Cortex of kidney (tissue), 1 donor: ENCODE measurements at places on chromosomes 12 and 14.

- no peak for DNase-seq
Measured at GRCh38 chr12:109946505-109946904, 46.4 kb downstream of the TCHP start.

DNA sequence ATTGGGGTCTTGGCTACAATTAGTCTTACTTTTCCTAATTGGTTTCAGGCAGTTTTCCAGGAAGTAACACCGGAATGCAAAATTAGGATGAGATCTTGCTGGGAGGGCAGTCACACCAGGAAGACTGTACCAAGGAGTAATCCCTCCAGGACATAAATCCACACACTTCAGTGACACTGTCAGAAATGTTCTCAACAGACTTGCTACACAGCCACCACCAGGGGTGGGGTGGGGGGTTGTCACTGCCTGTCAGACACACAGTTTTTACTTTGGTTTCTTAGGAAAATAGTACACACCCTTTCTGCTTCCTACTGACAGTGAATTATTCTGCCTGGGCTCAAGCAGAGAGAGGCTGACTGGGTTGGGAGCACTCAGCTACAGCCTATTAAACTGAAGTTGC lies 102.9 kb upstream of the CCDC196 start:
- DNase-seq = no peak

GRCh38 chr12:47813511-47814196 lies 6.0 kb downstream of the HDAC7 start:
- no peak for DNase-seq

DNA sequence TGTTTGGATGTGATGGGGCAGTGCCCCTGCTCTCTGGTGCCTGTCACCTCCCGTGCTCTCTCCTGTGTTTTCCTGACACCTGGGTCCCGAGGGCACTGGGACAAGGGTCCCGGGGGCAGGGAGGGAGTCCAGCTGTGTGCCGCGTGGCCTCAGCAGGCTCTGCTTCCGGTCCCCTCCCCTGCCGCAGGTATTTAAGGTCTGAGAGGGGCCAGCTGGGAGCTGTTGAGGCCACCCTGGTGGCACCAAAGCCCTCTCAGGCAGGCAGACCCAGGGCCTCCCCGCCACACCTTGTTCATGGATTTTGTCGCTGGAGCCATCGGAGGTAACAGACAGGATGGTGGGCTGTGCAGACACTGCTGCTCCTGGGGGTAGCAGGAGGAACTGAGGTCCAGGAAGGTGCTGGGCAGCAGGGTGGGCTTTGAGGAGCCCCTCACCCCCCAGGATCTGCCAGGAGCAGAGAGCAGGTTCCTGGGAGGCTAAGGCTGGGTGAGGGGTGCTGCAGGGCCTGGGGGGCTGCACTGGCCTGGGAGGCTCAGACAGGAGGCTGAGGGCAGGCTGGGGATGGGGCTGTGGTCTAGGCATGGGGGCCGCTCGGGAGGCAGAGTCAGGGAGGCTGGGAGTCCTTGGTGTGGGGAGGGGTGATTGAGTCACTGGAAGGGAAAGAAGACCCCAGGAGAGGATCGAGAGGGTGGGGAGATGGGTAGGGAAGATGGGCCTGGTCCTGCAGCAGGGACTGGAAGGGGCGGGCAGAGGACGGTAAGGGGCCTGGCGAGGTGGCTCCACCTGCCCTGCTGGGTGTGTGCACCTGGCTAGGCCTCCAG lies at the start of gene SLC25A47:
Gene SLC25A47 (plus strand): TSS at position 219 of the 821 bp plus-strand sequence. CDS start 76 bp downstream, at position 295.
- no peak for DNase-seq

GRCh38 chr14:73221945-73222344 lies 15.4 kb upstream of the PAPLN start:
- DNase-seq = no peak

DNA sequence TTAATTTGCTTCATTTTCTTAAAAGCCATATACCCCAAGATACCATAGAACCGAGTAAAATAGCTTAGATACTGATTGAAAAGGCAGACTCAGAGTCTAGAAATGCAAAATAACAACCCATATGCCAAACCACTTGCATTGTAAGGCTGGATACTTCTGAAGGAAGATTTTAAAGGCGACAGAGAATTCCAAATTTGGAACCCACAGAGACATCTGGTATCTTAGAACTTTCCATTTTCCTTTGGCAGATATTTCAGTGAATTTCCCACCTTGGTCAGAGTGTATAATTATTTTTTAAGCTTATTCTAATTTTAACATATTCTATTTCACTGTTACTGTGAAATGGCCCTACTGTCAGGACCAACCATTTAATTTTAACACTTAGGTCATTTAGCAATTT lies 186.4 kb upstream of the E2F7 start:
- no peak for DNase-seq

DNA sequence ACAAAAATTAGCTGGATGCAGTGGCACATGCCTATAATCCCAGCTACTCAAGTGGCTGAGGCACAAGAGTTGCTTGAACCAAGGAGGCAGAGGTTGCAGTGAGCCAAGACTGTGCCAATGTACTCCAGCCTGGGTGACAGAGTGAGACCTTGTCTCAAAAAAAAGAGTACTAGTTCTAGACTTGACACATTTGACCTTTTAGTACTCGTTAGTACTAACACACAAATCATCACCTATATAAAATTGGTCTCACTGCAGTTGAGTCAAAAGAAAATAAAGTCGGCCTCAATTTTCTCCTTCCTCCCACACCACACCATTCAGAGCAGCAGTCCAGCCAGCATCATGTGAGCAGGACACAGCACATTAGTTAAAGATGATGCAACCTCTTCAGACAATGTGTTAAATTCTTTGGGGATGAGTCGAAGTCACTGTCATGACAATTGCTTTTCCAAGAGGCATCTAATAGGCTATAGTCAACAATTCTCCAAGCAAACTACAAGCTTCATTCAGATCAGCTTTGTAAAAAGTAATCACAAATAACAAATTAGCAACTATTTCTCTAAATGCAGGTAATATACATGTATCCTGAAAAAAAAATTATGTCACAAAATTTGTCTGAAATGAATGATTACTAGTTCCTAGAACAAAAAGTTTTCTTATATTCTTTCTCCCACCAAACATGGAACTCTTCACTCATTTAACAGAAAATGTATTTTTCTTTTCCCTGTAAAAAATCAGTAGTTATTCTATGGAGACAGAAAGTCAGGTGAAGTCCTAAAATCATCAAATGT lies 55.6 kb downstream of the CLIP1 start:
- DNase-seq = no peak

DNA sequence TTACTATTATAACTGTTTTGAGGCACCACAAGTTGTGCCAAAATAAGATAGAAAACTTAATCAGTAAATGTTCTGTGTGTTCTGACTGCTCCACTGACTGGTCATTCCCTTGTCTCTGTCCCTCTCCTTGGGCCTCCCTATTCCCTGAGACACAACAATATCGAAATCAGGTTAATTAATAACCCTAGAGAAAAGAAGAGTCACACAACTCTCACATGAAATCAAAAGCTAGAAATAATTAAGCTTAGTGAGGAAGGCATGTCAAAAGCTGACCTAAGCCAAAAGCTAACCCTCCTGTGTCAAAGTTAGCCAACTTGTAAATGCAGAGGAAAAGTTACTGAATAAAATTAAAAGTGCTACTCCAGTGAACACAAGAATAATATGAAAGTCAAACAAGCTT lies 53.8 kb upstream of the CCDC196 start:
- DNase-seq = no peak

DNA sequence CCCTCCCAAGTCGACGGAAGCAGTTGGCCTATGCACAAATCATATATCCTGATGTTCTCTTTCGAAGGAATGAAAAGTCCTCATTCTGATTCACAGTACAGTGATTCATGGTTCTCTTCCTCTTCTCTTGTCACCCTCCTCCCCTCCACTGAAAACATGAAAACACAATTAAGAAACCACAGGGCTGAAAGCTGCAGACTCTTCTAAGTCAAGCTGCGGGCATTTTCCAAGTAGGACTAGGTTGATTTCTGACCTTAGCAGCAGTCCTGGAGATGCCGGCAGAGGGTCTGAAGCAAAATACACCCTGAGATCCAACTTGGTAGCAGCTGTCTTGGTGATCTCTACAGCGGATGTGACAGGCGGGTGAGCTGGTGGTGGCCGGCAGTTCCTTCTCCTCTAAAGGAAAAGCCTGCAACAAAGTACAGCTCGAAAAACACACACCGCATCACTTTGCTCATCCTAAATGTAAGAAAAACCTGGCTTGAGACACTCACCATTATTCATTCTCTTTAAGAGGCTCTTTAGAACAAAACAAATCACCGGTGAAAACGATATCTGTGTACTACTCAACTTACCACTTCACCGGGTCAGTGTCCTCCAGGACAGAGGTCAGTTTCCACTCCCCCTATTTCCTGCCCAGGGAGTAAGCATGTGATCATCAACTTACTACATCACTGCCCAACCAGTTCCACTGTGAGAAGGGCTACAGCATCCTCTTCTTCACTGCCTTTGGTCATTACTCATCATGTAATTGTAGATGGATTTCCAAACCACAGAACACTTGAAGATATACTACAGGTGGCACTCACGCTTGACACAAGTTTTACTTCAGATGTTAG lies 6.0 kb downstream of the TMCC3 start:
- DNase-seq = no peak

- no peak for DNase-seq
Measured at GRCh38 chr12:24565300-24565699, 383.6 kb downstream of the BCAT1 start.

- DNase-seq = no peak
Measured at GRCh38 chr14:69750495-69750894, 16.4 kb upstream of the SRSF5 start.

GRCh38 chr12:127660961-127661360 lies 606.0 kb upstream of the TMEM132C start:
- no peak for DNase-seq

- DNase-seq = no peak
Measured at GRCh38 chr14:58270628-58271027, 26.0 kb downstream of the PSMA3 start.

DNA sequence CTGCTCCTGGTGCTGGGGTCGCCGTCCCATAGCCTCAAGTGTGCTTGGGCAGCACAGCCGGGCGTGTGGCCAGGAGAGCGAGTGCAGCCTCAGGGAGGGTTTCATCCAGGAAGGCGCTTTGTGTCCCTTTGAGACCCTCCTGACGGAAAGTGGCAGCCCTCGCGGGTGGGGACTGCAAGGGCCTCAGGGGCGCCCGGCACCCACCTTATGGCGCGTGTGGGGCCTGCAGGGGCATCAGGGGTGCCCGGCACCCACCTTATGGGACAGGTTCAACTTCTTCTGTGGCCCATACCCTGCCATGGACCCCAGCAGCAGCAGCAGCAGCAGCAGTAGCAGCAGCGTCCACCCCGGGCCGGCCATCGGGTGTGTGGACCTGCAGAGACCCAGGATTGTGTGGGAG lies 4.5 kb downstream of the LRCOL1 start:
- DNase-seq = no peak

- DNase-seq = no peak
Measured at GRCh38 chr14:45065540-45065939, 18.4 kb upstream of the PRPF39 start.

DNA sequence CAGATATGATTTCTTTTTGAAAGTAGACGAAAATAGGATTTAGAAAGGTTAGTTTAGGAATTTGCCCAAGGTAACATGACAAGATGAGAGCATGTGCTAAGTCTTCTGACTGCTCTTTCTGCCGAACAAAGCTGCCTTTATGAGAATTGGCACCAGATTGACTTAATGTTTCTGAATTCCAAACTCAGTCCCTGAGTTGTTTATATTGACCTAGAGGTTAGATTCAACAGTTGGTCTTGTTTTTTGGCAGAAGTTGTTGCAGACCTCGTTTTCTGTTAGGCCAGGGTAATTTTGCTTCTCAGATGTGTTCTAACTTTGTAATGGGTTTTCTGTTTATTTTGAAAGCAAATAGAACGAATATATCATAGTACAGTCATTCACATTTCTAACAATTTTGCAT lies 61.5 kb upstream of the LRTM2 start:
- DNase-seq = no peak

- no peak for DNase-seq
Measured at GRCh38 chr12:115943630-115944391, 333.7 kb downstream of the MED13L start.

DNA sequence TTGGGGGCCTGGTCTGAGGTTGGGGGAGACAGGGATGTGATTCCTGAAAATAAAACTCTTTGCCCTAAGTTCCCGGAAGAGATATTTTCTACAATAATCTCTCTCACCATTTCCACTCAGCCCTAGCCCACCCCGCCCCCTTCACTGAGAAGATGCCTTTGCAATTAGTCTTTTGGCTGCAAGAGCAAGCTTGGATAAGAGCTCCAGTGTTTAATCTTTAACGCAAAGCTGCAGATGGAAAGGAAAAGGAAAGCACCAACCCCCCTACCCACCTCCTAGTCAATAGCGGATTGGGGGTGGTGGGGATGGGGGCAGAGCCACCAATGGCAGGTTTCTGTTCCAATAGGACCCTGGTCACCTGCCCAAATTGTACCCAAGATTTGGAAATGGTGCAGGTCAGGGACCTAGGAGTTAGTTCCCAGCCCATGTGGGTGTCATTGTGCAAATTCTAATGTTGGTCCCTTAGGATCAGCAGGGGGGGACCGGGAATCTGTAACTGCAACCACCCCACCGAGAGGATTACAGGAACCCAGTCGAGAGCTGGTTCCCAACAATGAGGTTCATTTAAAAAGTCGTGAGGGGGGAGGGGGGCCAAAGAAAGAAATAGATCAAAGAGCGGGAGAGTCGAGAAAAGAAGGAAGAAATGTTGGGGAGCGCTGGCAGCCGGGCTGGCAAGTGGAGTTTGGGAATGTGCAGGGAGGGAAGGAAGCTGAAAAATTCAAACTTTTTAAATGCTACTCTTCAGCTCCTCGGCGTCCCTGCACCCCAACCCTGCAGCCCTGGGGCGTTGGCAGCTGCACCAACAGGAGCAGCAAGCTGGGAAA lies 1.6 kb downstream of the ZFP36L1 start:
- no peak for DNase-seq

GRCh38 chr12:124006085-124006845 lies 33.2 kb downstream of the ZNF664 start:
- DNase-seq = no peak

DNA sequence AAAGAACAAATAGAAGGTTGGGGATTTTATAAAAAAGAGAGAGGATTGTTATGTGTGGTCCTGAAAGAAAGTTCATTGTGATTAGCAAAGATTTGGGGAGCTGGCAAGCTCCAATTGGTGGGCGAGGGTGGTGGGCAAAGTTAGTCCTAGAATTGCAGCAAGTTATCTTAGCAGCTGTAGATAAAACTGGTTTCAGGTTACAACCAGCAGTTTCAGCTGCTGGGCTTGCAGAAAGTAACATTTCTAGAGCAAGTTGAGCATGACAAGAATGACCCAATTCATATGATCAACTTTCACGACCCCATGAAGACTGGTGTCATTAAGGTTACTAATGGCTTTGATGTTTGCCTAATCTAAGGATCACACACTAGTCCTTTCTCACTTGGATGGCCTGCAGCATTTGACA lies 177.9 kb upstream of the NUDT4 start:
- DNase-seq = no peak

GRCh38 chr14:68906439-68906838 lies 72.7 kb downstream of the ACTN1 start:
- DNase-seq = no peak

- no peak for DNase-seq
Measured at GRCh38 chr12:1977588-1977987, 26.7 kb downstream of the DCP1B start.

DNA sequence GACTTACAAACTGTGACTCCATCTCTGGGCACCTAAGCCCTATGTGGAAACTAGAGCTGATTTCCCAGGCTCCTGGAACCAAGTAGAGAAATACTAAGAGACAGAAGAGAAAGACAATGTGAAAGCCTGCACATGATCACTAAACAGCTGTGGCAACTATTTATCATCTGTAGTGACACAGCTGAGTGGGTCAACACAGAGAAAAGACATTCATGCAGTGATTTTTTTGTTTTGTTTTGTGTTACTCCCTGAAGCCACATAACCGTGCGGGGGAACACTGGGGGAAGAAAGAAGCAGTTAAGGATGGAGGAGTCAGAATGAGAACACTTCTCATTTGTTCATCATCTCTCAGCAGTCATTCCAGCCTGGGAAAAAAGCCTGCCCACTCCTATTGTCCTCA lies 1.5 kb downstream of the PRR4 start:
- DNase-seq = no peak
